ENCODE measurements at places on chromosomes 7 and 10.

GRCh38 chr10:125641398-125641797, 41.6 kb downstream of the TEX36 start:
- DNase-seq = no peak

DNA sequence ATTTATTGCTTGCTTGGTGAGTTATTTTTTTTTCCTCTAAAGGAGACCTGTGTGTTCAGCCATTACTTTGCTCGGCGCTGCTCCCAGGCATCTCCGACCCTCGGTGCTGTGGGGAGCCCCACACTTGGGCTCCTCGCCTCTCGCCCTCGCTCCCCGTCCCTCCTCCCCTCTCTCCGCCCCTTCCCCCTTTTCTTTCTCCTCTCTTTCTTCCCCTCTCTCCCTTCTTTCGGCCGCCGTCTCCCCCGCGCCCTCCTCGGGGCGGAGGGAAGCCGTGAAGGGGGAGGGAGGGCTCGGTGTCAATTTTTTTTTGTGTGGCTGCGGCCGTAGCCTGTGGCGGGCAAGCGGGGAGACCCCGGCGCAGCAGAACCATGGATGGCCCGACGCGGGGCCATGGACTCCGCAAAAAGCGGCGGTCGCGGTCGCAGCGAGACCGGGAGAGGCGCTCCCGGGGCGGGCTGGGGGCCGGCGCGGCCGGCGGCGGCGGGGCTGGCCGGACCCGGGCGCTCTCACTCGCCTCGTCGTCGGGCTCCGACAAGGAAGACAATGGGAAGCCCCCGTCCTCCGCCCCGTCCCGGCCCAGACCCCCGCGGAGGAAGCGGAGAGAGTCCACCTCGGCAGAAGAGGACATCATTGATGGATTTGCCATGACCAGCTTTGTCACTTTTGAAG, 1.1 kb downstream of the AUTS2 start:
- DNase-seq = no peak

DNA sequence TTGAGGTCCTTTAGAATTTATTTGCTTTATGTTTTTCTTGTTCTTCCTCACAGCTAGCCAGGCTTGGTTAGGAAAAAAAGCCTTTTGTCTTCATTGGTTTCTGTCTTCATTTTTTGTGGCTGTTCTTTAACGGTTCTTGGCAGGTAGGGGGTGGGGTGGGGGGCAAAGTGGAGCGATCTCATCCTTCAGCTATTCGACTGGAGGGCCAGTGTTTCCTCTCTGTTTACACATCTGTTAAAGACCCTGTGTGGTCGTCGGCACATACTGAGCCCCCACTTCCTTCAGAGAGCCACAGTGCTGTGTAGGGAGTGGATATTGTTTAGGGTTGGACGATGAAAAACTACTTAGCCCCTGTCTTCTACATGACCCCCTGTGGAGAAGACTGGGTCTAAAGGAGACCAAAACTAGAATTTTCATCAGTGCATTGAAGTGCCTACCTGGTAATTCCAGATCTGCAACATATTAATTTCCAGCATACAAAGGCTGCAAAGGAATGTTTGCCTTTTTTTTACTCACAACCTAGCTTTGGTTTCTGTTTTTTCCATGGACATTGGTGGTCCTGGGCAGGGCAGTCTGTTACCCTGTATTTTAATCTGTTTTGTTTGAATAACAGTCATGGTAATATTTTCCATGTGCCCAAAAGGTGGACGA, 29.0 kb downstream of the PRPF18 start:
- no peak for DNase-seq

DNA sequence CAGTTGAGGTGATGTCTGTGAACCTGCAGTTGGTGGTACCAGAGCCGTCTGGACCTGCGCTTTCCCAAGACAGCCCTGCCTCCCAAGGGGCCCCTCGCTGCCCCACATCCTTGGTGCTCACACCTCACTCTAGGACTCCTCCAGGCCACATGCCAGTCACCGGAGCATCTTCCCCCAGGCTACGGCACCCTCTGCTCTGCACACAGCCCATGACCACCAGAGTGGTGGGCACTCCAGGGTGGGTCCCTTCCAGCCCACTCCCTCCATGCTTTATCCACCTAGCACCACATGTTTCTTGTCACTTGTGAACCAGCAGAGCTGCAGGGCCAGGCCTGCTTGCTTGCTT, 183.7 kb upstream of the SH2B2 start:
- DNase-seq = no peak

DNA sequence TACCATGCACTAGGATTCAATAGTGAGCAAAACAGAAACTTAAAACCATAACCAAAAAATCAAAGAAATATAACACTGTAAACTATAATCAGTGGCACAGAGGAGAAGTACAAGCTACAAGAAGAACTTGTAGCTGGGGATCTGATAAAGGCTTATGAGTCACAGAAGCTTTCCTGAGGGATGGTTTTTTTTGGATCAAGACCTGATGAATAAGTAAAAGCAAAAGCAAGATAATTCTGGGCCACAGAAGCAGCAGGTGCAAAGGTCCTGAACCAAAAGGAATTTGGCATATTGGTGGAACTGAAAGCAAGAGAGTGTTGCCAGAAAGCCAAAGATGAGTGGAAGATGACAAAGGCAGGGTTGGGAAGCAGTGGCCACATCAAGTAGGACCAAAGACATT, 37.4 kb upstream of the BET1 start:
- DNase-seq = no peak

DNA sequence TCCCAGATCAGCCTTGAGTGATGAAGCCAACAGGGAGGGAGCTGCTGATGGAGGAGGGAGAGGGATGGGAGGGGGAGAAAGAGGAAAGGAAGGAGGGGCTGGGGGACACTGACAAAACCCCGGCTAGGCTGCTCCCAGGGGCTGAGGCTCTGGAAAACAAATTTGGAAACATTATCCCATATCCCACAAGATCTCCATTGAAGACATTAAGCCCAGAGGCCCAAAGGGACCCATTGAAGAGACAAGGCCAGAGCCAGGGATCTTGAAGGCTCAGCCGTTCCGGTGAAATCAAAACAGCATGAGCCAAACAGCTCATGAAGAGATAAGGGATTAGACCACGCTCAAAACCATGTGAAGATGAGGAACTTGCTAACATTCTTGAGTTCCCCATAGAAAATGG, 184.3 kb upstream of the ITGB1 start:
- DNase-seq = no peak

GRCh38 chr10:97230146-97230545, 44.4 kb upstream of the SLIT1 start:
- no peak for DNase-seq

DNA sequence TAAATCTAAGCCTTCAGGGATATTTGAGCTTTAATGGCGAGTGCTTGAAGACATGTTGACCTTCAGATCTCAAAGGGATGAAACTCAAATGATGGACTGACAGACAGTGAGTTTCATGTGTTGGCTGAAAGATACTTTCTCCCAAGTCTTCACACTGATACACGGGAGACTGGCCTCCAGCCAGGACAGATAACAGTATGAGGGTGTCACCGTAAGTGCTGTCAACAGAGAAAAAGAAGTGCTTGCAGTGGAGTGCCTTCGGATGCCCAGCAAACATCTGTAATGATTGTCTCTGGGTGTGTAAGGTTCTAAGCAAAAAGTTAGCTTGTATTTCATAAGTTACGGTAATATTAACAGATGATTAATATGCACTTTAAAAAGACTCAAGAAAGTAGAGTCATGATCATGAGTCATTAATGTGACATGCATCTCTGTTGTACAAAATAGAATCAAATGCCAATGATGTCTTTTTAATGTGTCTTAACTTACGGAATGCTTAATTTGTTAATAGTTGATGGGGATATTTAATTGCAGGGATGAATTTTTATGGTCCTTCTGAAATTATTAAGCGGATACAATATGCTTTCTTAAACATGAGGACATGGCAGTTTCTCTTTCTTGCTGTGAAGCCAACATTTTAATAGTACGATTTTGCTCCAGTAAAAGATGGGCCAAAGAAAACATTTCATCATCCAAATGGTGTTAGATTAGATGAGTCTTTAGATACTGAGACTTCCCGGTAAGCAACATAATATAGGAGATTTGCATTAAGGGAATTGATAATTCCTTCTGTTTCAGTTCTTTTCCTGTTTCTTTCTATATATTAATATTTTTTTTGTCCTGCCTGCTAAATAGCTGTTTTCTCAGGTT, 292.5 kb downstream of the GALNT17 start:
- DNase-seq = no peak

DNA sequence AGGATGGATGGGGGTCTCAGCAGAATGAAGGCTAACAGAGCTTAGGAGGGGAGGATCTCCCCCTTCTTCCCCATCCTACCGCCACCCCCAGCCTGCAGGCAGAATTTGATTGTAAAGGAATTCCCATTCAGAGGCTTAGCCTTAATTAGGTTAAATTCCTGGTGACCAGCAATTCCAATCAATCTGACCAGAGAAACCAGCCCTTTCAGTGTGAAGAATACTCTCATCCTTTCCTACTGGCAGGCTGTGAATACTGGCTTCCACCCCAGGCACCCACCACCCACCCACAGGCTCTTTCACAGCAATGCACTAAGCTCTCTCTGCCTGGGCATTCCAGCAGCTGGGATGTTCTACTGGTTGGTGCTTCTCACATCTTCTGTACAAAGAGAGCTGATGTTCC, 137.9 kb upstream of the LYZL1 start:
- DNase-seq = no peak

DNA sequence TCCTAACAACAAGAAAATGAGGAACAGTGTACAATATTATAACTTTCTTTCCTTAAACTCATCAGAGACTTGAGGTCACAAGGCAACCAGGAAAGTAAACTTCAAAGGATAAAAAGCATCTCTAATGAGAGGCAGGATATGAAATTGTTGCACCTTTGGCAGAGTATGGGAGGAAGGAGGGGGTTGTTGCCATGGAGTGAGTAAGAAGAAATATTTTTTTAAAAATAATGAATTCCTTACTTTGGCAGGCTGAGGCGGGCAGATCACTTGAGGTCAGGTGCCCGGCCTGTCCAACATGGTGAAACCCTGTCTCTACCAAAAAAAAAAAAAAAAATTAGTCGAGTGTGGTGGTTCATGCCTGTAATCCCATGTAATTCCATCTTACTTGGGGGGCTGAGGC, 21.1 kb upstream of the CHN2 start:
- no peak for DNase-seq

DNA sequence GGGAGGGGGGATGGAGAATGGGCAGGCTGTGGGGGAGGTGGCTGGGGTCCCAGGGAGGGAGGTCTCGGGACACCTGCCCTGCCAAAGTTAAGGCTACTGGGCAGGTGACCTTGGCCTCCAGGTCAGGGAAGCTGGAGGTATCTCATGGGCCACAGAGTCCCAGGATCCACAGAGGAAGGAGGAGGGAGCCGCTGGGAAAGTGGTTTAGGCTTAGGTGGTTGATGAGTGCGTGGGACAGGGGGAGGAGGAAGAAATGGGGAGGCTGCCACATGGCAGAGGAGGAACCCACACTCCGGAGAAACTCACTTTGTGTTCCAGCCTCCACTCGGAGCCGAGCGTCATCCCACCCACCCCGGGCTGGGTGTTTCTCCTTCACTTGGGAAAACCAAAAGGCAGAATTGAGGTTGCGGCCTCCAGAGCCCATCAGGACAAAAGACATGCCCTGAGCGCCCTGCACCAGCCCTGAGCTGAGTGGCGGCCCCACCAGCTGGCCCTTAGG, 46.1 kb downstream of the ASB13 start:
- DNase-seq = no peak

- no peak for DNase-seq
These were observed 60.7 kb downstream of the ZRANB1 start for GRCh38 chr10:125002423-125003145.

GRCh38 chr10:35926846-35927245, 284.8 kb upstream of the FZD8 start:
- no peak for DNase-seq

DNA sequence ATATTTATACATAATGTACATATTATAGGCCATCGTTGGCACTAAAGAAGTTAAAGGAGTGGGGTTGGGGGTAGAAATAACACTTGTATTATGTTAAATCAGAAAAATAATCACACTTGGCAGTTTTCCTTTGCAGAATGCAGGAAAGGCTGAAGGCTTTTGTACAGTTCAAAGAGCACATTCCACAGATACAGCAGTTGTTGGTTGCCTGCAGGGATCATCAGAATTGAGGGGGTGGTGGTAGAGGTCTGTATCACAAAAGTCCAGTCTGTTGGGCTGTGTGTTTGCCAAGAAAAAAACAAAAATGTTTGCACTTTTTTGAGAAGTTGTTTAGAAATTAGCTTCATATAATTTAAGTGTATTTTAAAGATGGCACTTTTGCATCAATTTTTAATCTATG, 231.8 kb upstream of the FOXP2 start:
- no peak for DNase-seq

- no peak for DNase-seq
These were observed 48.6 kb downstream of the INSIG1 start for GRCh38 chr7:155346285-155346684.
